ENCODE measurements at places on chromosomes 11 and 22.

DNA sequence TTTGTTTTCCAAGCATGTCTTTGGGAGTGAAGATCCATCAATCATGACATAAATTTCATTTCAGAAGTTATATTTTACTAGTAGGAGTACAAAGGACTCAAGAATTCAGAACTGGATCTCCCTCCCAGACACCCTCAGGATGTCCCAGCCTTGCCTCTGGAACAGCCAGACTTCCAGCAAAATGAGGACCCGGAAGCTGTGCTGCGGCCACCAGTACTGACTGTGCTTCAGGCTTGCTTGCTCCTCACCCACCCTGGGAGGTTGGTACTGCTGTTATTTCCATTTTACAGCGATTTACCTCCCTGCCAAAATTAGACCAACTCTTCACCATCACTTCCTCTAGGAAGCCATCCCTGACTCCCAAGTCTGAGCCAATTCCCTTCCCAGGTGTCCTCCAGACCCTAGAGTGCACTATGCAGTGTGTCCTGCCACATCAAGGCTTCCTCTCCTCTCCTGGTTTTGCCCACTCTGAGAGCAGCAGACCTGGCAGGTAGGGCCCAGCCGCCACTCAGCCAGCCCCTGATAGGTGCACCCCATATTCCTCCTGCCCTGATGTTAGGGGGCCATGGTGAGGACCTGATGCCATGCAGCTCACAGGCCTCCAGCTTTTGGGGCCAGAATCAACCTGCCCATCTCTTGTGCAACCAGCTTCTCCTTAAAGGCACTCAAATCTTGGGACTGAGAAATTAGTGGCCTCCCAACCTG, 47.3 kb upstream of the WNT7B start:
- no peak for DNase-seq

GRCh38 chr22:31079095-31079642, 1.9 kb upstream of the SMTN start:
- DNase-seq: no peak

DNA sequence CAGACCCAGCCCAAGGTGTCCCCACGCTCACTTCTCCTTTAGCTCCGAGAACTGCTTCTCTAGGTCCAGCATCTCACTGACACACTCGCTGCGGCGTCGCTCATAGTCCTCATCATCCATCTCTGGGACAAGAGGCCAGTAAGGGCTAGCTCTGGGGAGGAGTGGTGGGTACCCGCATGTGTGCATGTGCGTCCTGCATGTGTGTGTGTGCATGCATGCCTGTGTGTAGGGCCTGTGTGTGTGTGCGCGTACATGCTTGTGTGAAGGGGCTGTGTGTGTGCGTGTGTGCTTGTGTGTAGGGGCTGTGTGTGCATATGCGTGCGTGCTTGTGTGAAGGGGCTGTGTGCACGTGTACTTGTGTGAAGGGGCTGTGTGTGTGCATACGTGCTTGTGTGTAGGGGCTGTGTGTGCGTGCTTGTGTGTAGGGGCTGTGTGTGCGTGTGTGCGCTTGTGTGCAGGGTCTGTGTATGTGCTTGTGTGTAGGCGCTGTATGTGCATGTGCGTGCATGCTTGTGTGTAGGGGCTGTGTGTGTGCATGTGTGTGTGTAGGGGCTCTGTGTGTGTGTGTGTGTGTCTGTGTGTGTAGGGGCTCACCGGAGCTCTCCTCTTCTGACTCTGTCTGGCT, 3.3 kb downstream of the BRMS1 start:
- no peak for DNase-seq

DNA sequence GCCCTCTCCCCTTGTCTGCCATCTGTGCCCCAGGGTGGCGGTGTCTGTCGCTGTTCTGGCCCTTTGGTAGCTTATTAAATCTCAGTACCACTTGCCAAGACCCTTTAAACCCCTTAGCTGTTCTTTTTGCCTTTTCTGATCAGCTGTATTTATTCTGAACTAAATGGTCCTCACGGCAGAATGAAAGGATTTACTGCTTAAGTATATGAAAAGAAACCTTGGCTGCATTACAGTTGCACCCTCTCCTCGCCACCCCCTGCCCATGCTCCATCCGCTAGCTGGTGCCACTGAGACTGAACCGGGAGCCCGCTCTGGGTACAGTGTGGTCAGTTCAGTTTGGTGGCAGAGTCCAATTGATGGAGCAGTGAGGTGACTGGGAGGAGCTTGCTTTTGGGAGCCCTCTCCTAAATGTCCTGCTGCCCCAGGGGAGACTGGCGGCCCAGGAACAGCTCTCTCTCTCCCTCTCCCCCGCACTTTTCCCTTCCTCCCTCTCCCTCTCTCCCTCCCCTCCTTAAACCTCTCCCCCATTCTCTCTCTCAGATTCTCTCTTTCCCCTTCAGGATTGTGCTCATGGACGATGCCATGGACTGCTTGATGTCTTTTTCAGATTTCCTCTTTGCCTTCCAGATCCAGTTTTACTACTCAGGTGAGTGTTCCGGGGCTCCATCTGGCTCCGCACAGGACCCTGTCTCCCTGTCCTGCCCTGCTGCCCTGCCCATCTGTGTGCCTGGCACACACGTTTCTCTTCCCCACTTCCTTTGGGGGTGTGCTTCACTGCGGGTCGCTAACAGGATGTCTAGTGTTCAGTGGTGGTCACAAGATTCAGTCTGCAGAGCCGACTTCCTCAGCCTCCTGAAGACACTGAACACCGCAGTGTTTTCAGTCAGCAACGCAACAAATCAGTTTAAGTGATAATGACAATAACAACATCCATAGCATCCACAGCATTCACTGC, 21.8 kb downstream of the ARFGAP2 start:
- no peak for DNase-seq

GRCh38 chr11:69891421-69892236, 72.4 kb upstream of the FGF3 start:
- DNase-seq: no peak

DNA sequence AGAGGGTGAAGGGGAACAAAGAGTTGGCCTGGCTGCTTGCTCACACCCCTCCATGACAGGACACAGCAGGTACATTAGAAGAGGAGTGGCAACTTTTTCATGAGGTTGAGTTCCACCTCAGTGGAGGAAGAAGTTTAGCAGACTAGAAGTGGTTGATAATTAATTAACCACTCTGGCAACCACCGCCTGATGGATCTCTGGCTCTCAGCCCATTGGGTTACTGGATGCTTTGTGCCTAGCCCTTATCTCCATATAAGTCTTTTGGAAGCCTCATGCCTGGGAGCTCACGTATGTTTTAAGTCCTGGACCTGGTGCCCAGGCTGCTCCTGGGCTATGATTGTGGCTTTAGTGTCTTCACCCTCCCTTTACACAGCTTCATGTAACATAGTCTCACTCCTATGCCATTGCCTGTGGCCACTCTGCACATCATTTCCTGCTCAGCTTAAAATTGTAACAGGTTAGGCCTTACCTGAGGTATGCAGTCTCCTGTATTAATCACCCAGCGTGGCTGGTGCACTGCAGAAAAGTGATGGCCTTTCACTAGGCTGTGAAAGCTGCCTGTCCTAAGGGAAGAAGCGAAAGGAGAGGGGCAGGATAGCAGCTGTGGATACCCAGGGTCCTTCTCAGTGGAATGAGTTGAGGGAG, 72.7 kb upstream of the CRTAM start:
- DNase-seq: no peak

DNA sequence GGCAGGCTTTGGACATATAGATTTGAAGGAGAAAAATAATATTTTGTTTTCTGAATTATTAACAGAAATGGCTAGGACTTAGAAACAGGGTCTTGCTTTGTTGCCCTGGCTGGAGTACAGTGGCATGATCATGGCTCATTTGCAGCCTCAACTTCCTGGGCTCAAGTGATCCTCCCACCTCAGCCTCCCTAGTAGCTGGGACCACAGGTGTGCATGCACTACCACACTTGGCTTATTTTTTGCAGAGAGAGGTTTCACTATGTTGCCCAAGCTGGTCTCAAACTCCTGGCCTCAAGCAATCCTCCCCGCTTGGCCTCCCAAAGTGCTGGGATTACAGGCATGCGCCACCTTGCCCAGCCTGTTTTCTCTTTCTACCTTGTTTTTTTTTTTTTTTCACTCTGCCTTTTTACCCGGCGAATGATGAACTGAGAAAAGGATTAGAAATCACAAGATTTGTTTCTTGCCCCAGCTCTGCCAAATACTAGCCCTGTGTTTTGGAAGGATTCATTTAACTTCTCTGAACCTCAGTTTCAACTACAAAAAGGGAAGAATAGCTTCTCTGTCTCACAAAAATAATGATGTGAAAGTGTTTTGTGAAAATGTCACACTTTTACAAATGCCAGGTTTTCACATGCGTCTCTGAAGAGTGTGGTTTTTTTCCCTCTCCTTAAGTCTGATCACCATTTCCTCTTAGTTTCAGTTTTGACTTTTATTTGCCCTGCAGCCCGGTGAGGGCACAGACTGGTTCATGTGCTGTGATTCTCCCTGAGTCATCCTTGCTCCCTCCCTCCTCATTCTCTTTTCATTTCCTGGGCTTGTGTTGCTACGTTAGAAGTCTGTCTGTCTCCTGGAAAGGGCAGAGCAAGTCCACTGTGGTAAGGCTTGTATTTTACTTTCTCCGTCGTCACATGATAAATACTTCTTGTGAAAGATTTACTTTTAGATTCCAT, 67.7 kb downstream of the BCL2L13 start:
- peak; percentile 19 for DNase-seq

GRCh38 chr11:105204636-105205035, 65.1 kb upstream of the CARD18 start:
- DNase-seq: no peak

GRCh38 chr11:48154151-48154550, 62.5 kb upstream of the OR4B1 start:
- no peak for DNase-seq

DNA sequence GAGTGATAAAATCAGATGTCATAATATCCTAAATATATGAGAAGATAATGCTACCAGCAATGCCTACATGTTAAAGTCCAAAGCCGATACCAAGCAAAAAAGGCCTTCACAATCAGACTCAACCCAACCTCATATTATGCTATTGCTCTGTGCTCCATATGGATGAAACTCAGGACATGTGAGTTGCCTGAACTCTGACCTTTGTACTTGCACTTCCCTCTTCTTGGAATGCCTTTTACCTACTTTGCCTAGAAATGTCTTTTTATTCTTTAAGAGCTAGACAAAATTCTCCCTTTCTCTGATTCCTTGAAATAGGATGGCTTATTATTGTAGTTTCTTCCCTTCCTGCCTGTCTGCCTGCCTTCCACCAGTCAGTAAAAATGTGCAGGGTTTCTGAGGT, 954.7 kb upstream of the CCDC90B start:
- no peak for DNase-seq

GRCh38 chr11:114308689-114309089, 12.5 kb downstream of the NNMT start:
- no peak for DNase-seq

DNA sequence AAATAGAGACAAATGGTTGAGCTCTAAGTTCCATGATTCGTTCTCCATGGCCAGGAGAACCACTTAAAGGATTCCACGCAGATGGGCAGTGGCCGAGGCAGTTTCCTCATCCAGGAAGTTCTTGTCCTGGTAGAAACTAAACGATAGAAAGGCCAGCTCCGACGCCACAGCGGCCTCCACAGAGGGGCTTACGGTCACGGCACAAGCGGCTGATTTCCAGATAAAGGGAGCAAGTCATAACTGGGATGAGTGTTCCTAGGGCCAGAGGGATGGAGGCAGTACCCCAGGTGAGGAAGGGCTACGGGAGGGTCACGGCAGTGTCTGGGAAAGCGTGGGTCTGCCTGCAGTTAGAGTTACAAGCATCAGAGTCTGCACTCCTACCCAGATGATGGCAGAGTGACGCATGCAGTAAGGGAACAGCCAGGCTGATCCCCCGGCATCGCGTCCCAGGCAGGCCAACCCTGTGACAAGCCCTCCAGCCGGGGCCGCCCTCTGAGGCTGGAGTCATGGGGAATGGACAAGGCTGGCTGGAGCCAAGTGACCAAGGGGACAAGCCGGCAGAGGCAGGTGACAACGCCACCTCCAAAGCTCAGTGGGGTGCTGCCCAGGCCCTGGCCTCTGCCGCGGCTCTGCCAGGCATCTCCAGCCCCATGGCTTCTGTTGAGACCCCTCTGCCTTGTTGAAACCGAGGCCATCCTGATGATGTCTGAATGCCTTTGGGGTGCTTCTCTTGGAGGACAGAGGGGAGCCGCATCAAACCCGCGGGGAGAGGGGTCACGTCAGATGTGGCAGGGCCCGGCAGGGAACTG, 475.1 kb downstream of the BRD1 start:
- no peak for DNase-seq

DNA sequence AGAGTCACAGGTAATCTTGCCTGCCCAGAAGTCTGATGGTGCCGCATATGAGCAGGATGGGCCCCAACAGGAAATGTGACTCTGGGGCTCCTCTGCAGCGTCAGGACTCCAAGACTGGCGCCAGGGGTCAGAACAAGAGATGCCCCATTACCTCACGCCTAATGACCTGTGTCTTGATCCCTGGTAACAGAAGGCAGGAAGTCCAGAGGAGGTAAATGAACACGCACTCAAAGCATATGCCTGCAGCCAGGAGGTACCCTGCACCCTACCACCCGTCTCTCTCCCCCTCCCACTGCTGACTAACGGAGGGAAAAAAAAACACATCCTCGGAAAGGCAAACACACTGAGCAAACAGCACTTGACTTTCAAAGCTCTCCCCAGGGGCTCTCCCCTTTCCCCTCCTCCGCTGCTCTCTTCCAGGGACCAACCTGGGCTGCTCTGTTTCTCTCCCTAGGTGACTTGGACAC, 37.3 kb downstream of the ABCC8 start:
- no peak for DNase-seq

DNA sequence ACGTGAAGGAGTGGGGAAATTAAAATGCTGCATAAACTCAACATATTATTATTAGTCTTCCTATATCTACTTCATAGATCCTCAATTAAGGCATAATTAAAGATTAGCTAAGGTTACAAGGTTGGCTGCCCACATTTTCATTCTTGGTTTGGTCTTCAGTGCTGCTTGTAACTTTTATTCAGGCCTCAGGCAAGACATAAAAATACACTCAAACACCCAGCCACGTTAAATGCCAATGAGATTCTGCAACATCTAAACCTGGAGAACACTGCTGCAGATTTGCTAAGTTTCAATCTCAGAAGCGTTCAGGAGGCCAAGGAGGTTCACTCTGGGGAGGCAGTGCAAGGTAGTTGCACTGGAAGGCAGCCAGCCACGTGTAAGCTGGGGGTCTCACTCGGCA, 358.7 kb upstream of the NARS2 start:
- no peak for DNase-seq
